Hepatocyte (in vitro differentiated cells): ENCODE measurements at places on chromosomes 2 and 18. TPM values are rescaled to one million over a fixed set of nuclear protein-coding genes. Genes with fewer than 3 reads are reported as not detected.

Gene UCN
- 1.4 and 2.9 TPM in 2 replicates for total RNA-seq

Gene SLC14A1
- 0.88 and 4.1 TPM in 2 replicates for total RNA-seq

- no peaks in the 10 kb centered on the region for H3K4me1 ChIP-seq
- no peaks in the 10 kb centered on the region for H3K27me3 ChIP-seq
- H3K4me3 ChIP-seq, result no peak overlapping the region
- no peaks in the 10 kb centered on the region for H3K36me3 ChIP-seq
Measured at GRCh38 chr18:42706618-42707017, 408.9 kb downstream of the RIT2 start.

Gene COLEC11
- 22.6 TPM in 2 replicates for total RNA-seq

Gene KCNE4
- total RNA-seq, result 51.0 and 54.6 TPM in 2 replicates

- no peak overlapping the region for H3K4me3 ChIP-seq
- H3K36me3 ChIP-seq, result no peaks in the 10 kb centered on the region
- peaks cover 82% of the 10 kb centered on the region for H3K4me1 ChIP-seq
- peak overlapping the region; percentile 97 for H3K27ac ChIP-seq
- DNase-seq, result peak; percentile 96
- H3K27me3 ChIP-seq, result no peaks in the 10 kb centered on the region
Measured at GRCh38 chr2:43041661-43042360, 184.6 kb downstream of the ZFP36L2 start.
